ENCODE measurements at places on chromosomes 16 and 17.
A peak's percentile ranks its signal among the peaks of the same experiment; 100 is the strongest.

DNA sequence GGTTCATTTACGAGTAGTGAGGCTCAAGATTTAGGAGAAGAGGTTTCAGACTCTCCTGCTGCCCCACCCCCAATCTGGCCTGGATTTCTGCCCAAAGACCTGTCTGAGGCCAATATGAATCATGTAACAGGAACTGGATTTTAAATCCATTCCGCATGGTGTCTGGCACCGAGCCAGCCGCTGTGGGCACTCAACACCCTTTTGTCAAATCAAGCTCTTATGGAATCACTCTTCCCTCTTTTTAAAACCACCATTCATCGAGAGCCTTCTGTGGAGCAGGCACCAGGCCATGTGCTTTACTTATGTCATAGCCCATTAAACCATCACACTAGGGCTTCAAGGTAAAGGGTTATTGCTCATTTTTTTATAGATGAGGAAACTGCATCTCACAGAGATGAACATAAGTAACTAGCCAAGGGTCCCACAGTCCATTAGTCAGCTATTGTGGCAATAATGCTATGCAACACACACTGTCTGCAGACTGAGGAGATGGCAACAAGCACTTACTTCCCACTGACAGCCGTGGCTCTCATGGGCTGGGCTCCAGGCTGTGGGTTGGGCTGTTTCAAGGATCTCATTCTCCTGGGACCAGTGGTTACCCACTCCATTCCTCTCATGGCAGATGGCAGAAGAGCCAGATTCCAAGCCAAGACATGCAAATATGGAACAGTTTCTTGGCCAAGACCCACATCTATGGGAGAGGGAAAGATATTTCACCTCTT lies 93.6 kb downstream of the WSCD1 start:
- no peak for DNase-seq

GRCh38 chr17:45411348-45412105 lies 21.1 kb downstream of the ARHGAP27 start:
- DNase-seq: peak; percentile 82

GRCh38 chr16:79261481-79261940 lies 339.0 kb downstream of the MAF start:
- DNase-seq: peak; percentile 18

DNA sequence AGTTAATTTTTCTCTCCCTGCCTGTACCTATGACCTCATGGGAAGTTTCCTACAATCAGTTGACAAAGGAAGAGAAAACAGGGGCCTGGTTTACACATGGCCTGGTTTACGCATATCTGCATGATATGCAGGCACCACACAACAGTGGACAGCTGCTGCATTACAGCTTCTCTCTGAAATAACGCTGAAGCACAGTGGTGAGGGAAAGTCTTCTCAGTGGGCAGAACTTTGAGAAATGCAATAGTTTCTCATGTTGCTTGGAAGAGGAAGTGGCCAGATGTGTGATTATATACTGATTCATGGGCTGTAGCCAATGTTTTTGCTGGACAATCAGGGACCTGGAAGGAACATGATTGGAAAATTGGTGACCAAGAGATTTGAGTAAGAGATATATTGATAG lies 324.1 kb upstream of the GOT2 start:
- peak; percentile 16 for DNase-seq

DNA sequence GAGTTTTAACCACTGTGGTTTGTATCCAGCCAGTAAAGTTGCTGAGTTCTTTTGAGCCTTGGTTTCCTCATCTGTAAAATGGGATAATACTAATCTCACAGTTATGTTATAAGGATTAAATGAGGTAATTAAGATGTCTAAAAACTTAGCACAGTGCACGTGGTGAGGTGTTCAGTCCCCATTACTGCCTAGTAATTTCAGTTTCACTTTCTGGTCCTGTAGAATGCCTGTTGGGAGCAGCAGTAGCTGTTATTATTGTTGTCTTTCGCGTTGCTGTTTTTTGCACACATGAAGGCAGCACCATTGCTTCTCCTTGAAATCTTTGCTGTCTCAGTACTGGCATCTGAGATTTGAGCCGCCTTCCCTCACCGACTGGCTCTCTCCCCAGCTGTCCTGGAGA lies 182.4 kb downstream of the DNAH9 start:
- DNase-seq: no peak

- no peak for DNase-seq
Measured at GRCh38 chr16:83971165-83972130, 3.4 kb downstream of the NECAB2 start.

GRCh38 chr17:57938061-57938502 lies 17.1 kb downstream of the CUEDC1 start:
- DNase-seq: no peak

DNA sequence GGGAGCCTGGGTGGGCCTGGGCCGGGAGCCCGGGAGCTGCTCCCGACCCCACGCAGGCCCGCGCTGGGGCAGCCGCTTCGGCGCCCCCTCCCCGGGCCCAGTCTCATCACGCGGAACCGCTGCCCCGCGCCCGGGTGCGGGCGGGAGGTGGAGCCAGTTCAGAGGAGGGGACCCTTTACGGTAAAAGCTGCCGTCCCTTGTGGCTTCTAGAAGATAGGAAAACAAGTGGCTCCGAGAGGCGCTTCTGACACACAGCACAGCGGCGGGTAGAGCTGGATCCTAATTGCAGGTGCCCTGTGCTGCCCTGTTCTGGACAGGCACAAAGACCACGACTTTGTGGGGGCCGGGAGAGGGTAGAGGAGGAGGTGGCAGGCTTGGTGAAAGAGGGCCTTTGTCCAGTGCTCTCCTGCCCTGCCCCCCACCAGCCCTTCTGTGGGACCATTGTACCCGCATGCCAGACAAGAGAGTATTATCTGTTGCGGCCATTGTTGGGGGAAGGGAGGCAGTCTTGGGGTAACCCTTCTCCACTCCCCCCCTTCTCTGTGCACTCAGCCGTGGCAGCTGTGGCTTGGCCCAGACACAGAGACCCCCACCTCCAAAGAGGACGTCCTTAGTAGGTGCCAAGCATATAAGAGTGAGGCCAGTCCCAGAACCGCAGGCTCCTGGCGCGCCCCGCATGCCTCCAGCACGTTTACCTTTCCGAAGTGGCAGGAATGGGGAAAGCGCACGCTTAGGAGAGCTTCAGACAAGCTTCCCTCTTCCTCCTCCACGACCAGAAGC lies 736 bp downstream of the CNP start:
- DNase-seq: no peak

DNA sequence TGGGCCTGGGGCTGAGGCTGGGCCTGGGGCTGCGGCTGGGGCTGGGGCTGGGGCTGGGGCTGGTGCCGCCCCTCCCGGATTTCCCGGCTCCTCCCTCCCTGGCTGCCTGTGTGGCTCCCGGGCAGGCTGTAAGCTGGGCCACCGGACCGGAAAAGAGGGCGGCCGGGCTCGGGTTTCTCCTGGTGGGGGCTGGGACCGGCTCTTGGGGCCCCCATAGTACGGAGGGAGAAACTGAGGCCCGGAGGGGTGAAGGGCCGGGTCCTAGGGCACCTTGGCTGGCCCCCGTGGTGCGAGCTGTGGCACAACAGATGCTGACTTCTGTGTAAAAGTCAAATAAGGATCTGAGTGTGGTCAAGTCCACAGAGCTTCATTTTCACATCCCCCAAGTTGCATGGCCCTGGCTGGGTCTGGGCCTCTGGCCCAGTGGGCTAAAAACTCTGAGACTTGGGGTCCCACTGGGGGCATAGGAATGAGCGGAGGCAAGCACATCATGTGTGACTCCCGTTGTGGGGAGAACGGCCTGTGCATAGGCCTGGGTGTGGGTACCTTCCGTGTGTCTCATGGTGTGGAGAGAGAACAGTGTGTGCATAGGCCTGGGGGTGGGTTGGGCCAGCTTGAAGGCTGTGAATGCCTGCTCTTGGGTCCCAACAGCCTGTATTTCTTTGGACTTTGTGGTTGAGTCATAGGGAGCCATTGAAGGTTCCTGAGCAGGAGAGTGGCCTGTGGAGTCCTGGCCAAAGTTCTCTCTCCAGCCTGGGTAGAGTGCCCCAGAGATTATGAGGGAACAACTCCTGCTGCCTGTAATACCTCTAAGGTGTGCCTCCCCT lies 123.9 kb upstream of the CIBAR2 start:
- DNase-seq: no peak

GRCh38 chr17:17539591-17539990 lies 43.4 kb upstream of the RASD1 start:
- no peak for DNase-seq

- no peak for DNase-seq
Measured at GRCh38 chr16:30546115-30546514, 11.5 kb upstream of the ZNF747 start.

- no peak for DNase-seq
Measured at GRCh38 chr17:30005709-30006320, 64.4 kb downstream of the EFCAB5 start.

DNA sequence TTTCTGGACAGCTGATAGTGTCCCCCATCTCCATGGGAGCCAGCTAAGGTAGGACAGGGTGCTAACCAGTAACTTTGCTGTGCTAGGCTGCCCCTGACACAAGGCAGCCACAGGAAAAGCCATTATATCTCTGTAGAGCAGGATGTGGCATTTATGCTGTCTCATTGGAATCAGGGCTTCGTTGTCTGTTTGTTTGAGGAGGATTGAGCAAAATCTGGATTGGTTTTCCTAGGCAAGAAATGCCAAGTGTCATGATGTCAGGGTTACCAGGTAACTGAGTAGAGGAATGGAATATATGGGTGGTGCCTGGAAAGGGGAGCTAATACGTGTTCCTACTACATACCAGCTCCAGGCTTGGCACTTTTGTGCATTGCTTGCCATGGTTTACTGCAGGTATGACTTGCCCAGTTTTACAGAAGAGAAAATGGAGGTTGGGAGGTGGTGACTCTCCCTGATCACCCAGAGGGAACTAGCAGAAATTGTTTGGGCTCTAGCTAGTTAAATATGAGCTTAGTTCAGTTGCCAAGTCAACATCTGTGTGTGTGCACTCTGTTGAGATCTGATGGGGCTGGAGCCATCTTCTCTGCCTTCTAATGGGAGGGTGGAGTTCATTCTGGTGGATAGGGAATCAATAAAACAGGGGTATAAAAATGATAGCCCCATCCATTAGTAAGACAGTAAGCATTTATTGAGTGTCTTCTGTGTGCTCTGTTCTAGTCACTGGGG lies 33.9 kb downstream of the GNAO1 start:
- DNase-seq: no peak

GRCh38 chr17:43907425-43907981 lies at the start of gene MPP2:
Gene MPP2 (minus strand): TSS chr17:43907536. CDS start chr17:43904460, 3,076 bp downstream.
- DNase-seq: peak; percentile 15

DNA sequence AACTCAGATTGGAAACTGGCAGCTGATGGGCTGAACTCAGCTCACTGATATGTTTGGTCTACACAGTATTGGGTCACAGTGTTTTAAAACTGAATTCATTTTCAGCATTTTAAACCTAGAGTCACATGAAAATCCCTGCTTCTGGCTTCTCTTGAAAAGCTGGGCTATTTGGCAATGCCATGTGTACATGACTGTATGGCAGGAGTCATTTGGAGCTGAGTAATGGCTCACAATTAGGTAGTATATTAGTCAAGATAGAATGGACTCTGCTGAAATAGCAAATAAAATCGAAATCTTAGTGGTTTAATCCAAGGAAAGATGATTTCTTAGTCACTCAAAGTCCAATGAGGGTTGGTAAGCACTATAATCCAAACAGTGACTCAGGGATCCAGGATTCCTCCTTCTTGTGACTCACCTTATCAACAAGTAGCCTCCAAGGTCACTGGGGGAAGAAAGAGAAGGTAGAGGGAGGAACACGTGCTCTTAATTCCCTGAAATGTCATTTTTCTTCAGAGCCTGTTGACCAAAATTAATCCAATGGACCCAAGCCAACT lies 13.9 kb upstream of the PMP22 start:
- no peak for DNase-seq

GRCh38 chr16:78816499-78817195 lies 717.2 kb downstream of the WWOX start:
- no peak for DNase-seq

GRCh38 chr17:28324267-28324745 lies 5.3 kb downstream of the TMEM97 start:
- no peak for DNase-seq

GRCh38 chr17:39581071-39581758 lies 26.5 kb downstream of the NEUROD2 start:
- DNase-seq: no peak
